Caki2 (cell line): ENCODE measurements at places on chromosomes 1 and 21.

GRCh38 chr21:26087223-26087918 lies 83.2 kb downstream of the APP start:
- no peak for DNase-seq

DNA sequence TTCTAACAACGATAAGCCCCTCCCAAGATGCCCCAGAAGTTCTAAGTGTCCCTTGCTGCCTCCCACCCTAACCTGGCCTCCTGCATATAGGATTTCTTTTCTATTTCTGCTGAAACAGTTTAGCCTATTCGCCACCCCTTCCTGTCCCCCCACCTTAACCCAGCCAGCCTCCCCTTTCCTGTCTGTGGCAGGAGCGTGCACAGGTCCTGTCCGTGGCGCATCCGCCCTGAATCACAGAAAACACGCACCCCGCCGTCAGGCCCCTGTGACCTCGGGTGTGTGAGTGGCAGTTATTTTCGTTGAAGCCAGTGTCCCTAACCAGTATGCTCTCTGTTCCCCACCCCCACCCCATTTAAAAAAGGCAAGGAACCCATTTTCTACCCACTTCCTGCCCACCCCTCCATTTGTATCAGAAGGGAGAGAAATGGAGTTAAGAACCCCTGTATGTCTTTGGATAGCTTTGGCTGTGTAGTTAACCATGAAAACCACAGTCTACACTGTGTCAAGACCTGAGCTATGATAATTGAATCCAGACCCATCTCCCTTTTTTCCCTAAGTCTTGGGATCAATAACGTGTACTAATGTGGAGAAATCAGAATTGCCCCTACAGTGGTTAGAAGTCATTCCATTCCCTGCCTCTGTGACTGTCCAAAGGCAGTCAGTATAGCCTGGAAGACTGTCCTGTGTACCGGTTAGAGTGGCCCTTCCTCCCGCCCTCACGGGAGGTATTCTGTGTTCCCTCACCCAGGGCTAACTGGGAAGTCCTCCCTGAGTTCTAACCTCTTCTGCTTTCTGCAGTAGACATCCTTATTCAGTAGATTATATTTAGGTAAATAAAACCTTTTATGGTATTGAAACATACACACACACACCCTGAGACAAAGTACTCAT lies 1.8 kb downstream of the PLEKHO1 start:
- no peak for DNase-seq

GRCh38 chr1:167532375-167532774 lies 14.0 kb upstream of the CD247 start:
- no peak for DNase-seq

- no peak for DNase-seq
Observed at GRCh38 chr1:153872934-153873333, 49.8 kb downstream of the GATAD2B start.

DNA sequence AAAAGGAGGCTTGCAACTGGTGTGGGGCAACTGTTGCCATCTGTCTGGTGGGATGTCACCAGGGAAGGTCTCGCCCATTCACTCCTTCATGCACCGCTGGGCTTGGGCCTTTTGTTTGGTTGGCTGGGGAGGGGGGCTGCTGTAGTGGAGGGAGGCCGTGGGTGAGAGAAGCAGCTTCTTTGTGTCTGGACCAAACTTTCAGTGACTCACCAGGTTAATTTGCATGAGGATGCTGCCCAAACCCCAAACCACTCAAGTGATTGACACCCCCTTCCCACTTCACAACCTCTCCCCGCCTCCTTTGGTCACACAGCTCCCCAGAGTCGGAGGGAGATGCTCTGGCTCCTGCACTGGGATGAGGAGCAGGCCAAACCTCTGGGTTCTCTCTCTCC lies 19.7 kb downstream of the BTG2 start:
- DNase-seq, result no peak

DNA sequence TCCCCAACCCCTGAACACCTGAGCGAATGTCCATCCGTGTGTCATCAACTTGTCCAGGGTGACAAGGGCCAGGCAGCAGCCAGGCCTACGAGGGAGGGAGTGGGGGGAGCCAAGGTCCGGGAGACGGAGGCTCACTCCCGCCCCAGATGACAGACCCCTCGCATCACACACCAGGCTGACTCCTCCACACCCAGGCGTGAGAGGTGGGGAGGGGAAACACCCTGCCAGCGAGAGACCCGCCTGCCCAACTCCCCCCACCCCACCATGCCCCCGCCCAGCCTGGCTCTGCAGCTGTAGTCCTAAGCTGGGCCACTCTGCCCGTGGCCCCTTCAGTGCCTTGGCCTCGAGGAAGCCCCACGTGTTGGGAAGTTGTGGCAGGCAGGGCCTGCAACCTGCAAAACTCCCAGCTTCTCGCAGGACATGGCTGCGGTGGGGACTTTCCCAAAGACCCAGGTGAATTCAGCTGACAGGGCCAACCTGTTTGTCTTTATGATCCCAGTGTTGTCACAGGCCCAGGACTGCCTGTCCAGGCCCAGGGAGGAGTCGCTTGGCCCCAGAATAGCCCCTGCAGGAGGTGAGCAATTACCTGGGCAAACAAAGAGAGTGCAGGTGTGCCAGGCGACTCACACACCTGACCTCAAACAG lies 62.9 kb downstream of the RIPK4 start:
- DNase-seq, result no peak

DNA sequence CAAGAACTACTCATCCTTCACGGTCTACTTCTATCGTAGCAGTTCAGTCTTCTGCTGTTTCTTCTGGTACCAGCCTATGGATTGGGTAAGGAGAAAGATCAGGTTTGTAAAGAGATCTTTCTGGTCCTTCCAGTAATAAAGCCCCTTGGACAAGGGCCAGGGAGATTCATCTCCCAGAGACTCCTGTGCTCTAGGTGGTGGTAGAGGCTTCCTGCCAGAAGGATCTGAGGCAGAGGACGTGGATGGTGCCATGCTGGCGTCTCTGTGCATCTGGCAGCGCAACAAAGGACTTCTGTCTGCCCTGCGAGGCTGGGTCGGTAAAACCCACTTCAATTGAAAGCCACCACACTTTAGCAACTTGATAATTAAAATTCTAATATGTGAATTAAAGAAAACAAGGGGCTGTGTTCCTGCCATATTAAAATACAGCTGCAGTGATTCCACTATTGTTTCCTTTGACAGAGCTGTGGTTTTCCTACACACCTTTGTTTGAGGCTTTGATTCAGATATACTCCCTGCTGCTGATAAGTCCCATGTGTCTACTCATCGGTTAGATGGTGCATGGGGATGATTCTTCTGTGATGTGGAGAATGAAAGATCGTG lies 73.6 kb downstream of the ROR1 start:
- no peak for DNase-seq

- DNase-seq, result no peak
Observed at GRCh38 chr1:61436491-61437120, 288.3 kb downstream of the TM2D1 start.
